Stimulated activated CD4-positive, alpha-beta T cell treated with anti-CD3 and anti-CD28 coated beads, TNF-alpha, amount 100 ng/mL, for 1 hour (primary cell): ENCODE measurements at places on chromosomes 5 and 9.

- DNase-seq, result no peak
Measured at GRCh38 chr9:98951967-98952366, 8.3 kb downstream of the COL15A1 start.

GRCh38 chr5:2776337-2777302, 25.1 kb upstream of the IRX2 start:
- DNase-seq, result no peak

DNA sequence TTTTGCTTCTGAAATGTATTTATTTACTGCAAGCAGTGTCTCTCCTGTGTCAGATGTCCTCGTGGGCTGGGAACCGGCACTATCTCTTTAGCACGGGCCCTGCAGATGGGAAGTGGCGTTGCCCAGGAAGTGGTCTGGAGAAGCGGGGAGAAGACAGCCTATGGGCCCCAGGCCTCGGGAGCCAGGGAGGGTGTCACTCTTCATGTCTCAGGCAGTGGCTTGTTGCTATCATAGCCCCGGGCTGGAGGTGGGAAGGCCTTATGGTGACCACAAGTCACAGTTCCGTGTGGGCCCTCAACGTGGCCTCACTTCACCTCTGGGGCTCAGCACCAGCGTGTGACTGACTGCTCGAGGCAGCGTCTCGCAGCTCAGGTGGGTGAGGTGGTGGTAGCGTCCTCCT, 41.4 kb downstream of the SYK start:
- DNase-seq, result no peak

GRCh38 chr9:123002754-123003153, 30.7 kb upstream of the GPR21 start:
- DNase-seq, result no peak

- DNase-seq, result no peak
Measured at GRCh38 chr9:99135456-99135855, 30.5 kb downstream of the TGFBR1 start.

DNA sequence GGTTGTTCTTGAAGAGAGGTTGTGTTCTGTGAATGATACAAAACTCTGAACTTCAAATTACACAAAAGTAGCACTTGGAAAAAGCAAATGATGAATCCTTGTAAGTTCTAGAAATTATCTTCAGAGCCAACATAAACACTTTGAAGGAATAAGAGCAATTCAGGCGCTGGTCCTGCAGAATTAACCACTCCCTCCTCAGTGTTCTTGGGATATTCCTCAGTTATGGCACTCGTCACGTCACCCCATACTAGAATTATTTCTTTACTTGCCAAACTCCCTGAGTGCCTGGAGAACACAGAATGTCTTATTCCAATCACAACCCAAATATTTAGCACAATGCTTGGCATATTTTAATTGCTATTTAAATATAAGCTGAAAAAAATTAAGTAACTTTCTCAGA, 126.3 kb downstream of the EFNA5 start:
- DNase-seq, result no peak

DNA sequence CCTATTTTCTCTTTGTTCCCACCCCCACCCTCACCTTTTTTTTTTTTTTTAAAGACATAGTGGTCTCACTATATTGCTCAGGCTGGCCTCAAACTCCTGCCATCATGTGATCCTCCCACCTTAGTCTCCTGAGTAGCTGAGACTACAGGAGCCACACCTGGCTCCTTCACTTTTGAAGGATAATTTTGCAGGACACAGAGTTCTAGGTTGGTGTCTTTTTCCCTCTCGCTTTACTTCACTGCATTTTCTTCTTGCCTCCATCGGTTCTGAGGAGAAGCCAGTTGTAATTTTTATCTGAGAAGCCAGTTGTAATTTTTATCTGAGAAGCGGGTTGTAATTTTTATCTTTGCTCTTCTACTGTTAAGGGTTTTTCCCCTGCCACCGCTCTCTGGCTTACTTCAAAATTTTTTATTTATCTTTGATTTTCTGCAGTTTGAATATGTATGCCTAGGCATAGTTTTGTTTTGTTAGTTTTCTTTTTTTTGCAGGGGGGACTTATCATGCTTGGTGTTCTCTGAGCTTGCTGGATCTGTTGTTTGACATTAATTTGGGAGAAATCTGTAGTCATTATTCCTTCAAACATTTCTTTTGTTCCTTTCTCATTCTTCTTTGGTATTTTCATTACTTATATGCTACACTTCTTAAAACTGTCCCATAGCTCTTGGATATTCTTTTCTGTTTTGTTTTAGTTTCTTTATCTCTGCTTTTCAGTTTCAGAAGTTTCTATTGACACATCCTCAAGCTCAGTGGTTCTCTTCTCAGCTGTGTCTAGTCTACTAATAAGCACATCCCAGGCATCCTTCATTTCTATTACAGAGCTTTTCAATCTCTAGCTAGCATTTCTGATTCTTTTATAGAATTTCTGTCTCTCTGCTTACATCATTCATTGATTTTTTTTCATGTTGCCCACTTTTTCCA, 148.2 kb upstream of the CHD1 start:
- DNase-seq, result no peak

DNA sequence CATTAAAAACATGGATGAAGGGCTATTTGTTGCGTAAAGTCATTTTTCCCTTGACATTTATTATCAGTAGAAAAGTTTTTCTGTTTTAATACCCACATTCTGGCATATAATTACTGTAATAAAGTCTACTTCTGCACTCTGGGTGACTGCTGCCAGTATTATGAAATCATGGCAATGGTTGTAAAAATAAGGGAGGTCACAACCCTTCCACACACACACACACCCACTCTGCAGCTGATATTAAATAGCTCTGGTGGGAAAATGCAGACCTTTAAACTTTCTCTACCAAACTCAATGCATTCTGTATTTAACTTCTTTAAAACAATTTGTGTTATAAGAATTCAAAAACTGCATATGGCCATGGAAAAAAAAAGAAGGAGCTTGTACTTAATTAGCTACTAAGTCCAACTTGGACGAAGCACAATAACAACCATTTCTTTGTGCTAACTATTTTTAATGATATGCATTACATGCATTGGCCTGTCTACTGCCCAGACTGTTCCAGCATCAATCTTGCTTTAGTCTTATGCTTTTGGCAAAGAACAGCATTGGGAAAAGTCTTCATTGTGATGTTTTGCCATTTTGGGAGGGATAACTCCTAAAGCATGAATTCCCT, 137.6 kb upstream of the MAP3K1 start:
- DNase-seq, result no peak

- no peak for DNase-seq
Measured at GRCh38 chr9:132697230-132697629, 27.0 kb downstream of the GTF3C4 start.

GRCh38 chr9:116774421-116775180, 87.5 kb downstream of the TRIM32 start:
- DNase-seq, result no peak

DNA sequence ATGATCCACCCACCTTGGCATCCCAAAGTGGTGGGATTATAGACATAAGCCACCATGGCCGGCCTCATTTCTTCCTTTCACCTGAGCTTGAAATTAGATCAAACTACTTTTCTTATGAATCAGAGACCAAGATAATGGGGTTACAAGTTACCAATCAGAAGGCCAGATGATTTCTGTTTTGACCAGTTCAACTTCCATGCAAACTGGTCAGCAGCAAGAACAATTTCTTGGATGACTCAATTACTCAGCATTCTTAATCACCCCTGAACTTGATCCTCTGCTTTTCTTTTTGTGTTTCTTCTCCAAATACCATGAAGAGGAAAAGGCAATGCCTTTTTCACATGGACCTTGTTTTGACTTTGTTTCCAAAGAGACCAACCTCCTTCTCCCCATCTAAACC, 10.0 kb upstream of the PLIN2 start:
- no peak for DNase-seq

DNA sequence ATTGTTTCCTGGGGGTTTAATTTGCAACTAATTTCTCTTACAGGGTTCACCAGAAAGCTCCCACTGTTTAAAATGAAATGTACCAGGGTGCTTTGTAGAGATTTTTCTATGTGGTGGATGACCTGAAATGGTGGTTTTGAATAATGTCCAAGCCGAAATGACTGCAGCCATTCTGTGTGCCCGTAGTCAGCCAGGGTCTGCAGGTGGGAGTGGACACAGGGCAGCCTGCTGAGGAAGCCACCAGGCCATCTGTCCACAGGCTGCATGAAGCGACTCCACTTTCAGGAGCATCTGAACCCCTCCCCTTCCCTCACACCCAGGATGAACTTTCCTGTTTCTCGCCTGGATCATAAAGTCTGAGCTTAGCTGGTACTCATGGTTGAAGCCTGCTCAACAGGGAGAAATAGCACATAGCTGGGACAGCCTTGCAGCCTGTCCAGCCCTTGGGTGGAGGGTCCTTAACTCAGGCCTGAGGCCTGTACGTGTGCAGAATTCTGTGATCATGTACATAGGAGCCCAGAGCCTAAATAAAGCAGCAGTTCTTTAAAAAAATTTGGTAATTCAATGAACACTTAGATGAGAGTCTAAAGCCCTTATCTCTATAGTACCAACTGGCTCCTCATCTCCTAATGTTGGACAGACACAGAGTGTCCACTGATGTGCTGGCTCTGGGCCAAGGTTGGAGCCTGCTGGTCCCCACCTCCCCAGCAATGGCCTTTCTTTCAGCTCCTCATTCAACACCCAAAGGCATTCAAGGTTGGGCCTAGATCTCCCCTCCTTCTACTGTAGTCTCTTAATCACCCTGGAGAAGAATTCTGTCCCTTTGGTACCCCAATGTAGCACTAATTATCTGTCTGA, 72.8 kb downstream of the SHB start:
- no peak for DNase-seq

GRCh38 chr5:158811350-158811749, 288.4 kb downstream of the EBF1 start:
- DNase-seq, result no peak

GRCh38 chr9:116641292-116642059, 45.6 kb upstream of the TRIM32 start:
- DNase-seq, result no peak

GRCh38 chr5:763998-764781, 20.3 kb downstream of the ZDHHC11B start:
- DNase-seq, result no peak

DNA sequence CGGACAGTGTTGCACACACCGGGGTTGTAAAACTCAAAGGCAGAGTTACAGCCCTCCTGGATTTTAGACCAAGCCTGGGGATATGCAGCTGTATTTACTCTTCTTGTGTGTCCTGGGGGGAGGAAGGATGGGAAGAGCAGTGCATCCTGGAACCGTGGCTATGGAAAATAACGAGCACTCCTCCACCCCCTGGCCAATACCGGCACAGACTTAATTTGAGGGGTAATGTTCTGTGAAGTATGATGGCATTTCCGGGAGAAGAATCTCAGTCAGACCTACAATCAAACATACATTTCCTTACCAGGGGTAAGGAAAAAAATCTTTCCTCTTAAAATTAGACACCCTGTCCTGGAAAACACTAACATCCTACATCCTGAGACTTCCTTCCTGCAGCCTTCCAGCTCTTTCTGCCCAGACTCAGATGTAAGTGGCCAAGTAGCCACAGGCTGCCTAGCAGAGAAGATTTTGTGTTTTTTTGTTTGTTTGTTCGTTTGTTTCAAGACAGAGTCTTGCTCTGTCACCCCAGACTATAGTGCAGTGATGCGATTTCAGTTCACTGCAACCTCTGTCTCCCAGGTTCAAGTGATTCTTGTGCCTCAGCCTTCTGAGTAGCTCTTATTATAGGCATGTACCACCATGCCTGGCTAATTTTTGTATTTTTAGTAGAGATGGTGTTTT, 11.0 kb upstream of the ERMP1 start:
- no peak for DNase-seq

- DNase-seq, result no peak
Measured at GRCh38 chr5:32639943-32640342, 54.6 kb downstream of the SUB1 start.

DNA sequence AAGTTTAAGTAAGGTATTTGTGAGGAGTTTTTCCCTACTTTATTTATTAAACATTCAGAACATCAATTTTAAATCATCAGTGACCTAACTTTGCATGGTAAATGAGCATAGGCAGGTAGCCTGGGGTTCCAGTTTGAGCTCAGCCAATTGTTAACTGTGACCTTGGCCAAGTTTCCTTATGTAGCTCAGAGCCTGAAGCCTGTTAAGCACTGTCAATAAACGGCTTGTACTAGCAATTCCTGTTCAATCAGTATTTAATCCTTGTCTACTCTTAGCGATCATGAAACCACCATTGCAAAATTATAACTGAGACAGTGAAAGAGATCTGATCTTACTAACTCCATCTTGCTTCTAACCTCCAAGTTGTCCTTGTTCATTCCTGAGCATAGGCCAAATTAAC, 4.7 kb upstream of the SOWAHA start:
- DNase-seq, result no peak
